ENCODE measurements at places on chromosomes 5 and 9.

- DNase-seq, result no peak
Observed at GRCh38 chr9:95876595-95876994, 1.1 kb downstream of the ERCC6L2 start.

DNA sequence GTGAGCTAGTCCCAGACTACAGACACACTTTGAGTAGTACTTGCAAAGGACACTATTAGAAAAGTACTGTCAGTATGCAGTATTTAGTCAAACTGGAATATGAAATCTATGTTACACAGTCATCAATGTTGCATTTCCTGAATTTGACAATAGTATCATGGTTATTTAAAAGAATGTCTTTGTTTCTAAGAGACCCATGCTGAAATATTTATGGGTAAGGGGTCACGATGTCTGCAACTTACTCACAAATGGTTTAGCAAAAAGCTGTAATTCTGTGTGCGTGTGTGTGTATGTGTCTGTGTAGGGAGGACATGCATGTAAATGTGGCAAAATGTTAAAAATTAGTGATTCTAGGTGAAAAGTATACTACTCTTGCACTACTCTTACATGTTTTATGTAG is 105.6 kb downstream of the GOLPH3 start:
- DNase-seq, result no peak

- no peak for DNase-seq
Observed at GRCh38 chr5:66415208-66415607, 181.0 kb upstream of the MAST4 start.

DNA sequence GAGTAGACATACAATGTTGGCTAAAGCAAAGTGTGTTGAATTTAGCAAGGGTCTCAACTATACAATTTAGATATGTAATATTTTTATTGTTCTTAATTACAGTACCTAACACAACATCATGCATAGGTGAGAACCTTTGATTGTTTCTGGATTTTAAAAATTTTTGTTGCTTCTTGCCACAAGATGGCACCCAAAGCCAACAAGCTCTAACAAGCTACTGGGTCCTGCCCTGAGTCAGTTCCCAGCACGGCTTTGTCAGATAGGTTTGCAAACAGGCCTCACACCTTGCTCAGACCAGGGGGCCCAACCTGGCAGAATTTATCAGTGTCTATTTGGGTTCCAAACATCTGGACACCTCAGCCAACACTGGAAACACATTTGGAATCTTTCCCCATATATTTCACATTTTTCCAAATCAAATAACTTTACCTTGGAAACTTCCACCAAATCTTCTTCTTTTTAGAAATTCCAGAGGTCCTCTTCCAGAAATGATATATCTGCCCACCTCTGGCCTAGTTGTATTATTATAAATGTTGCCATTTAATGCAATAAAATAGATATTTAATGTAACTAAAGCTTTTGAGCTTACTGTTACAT is 49.5 kb upstream of the EGFLAM start:
- peak; percentile 65 for DNase-seq

DNA sequence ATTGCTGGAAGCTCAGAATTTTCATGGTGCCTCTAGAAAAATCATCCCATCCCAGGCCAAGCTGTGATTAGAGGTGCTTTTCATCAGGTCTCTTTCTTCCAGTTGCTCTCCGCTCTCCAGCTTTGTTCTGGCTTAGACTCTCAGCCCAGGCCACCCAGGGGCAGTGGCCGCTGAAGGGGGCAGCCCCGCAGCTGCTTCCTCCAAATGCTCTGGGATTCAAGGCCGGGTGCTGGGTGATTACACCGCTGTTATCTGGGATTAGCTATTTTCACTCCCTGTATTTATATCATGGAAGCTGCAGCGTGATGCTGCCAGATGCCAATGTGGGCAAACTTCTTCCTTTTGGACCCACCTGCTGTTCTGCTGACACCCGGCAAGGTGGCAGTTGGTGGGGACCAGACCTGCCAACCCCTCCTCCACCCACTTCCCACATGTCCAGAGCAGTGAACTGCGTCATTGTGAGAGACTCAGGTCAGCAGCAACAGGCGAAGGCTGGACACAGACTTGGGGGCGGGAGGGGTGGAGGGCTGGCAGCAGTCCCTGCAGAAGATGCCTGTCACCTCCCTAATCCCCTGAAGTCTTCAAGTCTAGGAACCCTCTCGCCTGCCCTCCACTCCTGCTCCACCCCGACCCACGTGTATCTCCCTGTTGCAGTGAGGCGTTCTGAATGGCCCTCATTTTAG is 33.9 kb upstream of the NKX2-5 start:
- DNase-seq, result peak; percentile 71

- no peak for DNase-seq
Observed at GRCh38 chr5:35644543-35644942, 26.9 kb downstream of the SPEF2 start.

DNA sequence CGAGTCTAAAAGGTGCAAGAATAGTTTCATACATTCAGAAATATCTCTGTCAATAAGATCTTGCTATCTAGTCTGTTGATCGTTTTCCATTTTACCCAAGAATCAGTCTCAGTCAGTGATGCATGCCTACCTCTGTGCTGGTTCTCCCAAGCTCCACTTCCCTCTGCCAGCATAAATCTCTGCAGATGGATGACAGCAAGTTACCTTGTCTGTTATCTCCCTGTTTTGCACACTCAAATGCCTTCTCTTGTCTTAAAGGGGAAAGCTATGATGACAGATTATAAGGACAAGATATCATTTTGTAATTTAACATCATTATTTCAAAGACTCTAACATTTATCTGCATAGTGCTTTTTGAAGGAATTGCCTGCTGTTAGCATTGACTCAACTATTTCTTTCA is 802.1 kb upstream of the SEMA6A start:
- no peak for DNase-seq

DNA sequence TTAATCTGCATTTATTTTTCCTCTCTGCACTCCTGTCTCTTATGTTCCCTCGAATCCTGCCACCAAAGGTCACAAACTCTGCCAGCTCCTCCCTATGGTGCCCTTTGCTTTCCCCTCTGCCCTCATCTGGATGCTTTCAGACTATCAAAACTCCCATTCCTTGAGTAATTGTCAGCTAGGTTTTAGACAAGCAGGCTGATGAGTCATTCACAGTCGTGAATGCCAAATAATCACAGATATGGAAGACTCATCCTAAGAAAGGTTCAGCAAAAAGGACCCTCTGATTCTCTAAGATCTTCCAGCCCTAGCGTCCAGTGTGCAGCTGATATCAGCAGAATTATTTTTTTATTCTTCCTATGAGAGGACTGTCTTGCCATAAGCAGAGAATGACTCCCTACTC is 104.5 kb upstream of the NUDT12 start:
- DNase-seq, result no peak

- DNase-seq, result no peak
Observed at GRCh38 chr9:91359734-91360470, 1.8 kb downstream of the AUH start.

- DNase-seq, result no peak
Observed at GRCh38 chr5:179873588-179874110, 15.0 kb upstream of the MRNIP start.

DNA sequence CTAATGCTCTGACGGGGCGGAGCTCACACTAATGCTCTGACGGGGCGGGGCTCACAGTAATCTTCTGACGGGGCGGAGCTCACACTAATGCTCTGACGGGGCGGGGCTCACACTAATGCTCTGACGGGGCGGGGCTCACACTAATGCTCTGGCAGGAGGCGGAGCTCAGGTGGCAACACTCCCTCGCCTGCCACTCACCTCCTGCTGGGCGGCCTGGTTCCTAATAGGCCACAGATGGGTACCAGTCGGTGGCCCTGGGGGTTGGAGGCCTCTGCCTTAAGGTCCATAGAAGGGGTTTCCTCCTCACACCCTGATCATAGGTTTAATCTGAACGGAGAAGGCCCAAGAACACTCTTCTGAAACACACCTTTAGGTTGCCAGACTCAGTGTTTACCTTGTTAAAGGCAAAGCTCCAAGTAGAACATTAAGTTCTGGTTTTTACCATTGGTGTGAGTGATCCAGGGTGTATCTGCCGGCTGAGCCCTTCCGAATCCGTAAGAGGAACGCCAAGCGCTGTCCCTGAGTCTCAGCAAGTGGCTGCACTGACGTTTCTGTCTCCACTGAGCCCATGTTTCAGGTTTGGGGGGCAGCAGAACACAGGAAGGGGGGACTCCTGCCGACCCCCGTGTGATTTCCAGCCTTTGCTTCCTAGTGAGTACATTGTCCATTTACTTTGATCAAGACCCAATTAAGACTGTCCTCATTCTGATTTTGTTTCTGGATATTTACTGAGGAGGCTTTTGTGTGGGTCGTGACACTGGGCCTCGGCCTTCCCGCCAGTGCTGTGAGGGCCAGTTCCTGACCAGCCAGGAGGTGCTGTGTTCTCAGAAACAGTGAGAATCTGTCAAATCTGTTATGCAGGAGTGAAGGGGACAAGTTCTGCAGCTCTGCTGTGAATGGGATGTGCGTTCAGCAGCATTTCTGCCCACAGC is 24.6 kb upstream of the LRRC14B start:
- no peak for DNase-seq

GRCh38 chr5:177447611-177448243 is 1.1 kb downstream of the PRR7 start:
- DNase-seq, result no peak

DNA sequence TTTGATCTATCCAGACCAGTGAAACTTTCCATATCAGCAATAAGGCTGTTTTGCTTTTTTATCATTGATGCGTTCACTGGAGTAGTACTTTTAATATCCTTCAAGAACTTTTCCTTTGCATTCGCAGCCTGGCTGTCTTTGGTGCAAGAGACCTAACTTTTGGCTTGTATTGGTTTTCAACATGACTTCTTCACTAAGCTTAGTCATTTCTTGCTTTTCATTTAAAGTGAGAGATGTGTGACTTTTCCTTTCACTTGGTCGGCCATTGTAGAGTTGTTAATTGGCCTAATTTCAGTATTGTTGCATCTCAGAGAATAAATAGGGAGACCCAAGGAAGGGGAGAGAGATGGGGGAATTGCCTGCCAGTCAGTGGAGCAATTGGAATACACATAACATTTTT is 26.4 kb upstream of the CMYA5 start:
- no peak for DNase-seq

DNA sequence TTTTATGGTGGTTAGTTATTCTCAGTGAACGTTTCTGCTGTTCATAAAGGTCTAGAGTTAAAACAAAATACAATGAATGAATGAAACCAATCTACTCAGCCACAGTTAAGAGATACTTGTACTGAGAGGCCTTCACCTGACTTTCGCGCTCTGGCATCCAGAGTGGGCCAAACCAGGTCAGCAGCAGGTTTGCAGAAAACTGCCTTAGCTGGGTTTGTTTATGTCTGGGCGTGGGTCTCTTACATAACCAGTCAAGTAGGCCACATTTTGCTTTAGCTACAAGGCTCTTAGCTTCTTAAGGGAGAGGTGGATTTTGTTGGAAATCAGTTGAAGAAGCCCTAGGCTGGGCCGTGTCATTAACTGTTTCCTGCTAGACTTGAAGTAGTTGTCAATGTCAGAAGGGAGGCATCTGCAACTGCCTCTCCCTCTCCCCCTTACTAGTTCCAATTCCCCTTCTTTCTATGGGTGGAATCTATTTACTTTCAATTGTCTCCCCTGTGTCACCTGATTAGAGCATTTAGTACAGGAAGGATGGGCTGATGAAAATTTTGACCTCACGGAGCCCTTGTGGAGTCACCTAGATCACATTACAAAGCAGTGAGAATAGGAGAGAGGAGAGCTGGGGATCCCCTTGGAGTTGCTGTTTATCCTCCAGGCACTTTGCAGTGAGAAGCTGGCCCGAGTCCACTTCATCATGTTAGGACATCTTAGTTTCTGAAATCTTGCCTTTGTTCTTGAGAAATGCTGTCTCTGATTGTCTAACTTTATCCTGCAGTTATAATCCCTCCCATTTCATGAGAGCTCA is 200.5 kb downstream of the ARHGEF28 start:
- no peak for DNase-seq

- DNase-seq, result no peak
Observed at GRCh38 chr5:158406884-158407823, 548.2 kb upstream of the CLINT1 start.

DNA sequence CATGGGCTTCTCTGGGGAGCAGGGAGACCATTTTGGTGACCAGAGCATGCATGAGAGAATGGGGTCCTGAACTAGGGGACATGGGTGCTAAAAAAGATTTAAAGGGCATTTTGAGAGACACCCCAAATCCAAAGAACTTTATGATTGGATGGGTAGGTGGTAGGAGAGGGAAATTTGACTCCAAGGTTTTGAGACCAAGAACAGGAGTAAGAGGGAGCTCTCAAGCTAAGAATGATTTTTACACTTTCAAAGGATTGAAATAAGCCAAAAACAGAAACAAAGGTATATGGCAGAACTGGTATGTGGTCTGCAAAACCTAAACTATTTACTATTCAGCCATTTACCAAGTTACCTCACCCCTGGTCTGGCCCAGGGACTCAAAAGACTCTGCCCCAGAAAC is 318.2 kb upstream of the CLINT1 start:
- no peak for DNase-seq

DNA sequence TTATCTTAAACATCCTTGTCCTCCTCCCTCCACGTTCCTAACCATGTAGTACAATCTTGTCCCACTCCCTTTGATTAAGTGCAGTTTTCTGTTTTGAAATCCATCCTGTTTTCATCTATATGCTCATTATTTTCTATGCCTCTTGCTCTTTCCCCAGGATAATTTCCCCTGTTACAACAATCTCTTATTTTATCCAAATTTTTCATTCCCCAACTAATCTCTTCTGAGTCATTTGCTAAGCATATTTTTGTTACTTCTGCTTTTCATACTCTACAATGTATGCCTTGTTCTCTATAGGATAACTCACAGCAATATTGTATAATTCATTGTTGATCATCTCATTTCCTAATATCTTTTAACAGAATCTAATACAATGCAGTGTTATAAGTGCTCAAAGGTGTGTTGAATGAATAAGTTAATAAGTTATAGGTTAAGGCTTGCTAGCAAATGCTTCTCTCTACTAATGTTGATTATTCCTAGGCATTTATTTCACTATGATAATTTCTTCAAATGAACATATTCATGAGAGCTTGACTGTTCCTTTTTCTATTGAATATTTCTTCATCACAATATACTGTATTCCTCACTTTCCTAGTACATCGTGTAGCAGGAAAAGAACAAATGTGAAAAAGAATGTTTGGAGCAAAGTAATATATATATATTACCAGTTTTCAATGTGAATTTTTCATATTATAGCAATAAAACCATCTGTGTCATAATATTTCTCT is 1.5 kb downstream of the OMD start:
- DNase-seq, result no peak

DNA sequence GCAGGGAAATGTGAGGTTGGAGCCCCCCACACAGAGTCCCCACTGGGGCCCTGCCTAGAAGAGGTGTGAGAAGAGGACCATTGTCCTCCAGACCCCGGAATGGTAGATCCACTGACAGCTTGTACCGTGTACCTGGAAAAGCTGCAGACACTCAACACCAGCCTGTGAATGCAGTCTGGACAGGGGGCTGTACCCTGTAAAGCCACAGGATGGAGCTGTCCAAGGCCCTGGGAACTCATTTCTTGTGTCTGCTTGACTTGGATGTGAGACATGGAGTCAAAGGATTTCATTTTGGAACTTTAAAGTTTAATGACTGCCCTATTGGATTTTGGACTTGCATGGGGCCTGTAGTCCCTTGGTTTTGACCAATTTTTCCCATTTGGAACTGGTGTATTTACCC is 535.0 kb upstream of the MEF2C start:
- peak; percentile 11 for DNase-seq

Measured in WERI-Rb-1 (cell line).